ENCODE measurements at places on chromosomes 11 and 22.

- DNase-seq = no peak
Observed at GRCh38 chr11:61364012-61364675, 2.0 kb downstream of the TMEM138 start.

- DNase-seq = no peak
Observed at GRCh38 chr11:132872211-132872610, 660.1 kb downstream of the OPCML start.

- DNase-seq = no peak
Observed at GRCh38 chr11:1931341-1932104, 12.0 kb downstream of the TNNT3 start.

DNA sequence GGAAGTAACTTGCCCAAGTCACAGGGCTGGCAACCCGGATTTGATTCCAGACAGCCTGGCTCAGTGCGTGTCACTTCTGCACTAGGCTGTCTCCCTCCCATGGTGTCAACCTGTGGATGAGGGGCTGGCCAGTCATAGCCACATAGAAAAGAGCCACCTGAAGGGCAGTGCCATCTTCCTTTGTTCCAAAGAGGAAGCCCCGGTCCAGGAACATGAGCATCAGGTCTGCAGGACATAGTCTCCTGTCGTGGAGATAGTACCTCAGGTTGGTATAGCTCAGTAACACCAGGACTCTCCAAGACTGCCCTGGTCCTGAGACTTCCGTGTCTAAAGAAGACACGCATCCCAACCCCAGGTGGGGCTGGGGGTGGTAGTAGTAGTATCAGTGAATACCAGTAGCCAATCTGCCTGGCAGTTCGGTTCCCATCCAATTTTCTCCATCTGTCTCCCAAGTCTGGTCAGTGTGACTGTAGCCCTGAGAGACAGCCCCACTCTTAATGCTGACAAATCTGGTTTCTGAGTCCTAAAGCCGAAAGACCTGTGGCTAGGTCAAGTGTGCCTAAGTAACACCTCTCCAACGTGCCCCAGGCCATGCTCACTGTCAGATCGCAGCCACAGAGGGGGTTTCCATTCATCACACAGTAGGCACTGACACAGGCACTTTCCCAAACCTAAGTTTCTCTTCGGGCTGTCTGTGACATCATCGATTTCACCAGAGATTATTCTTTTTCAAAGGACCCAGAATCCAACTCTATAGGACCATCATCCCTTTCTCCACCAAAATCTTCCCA is 33.1 kb downstream of the C11orf58 start:
- DNase-seq = no peak

DNA sequence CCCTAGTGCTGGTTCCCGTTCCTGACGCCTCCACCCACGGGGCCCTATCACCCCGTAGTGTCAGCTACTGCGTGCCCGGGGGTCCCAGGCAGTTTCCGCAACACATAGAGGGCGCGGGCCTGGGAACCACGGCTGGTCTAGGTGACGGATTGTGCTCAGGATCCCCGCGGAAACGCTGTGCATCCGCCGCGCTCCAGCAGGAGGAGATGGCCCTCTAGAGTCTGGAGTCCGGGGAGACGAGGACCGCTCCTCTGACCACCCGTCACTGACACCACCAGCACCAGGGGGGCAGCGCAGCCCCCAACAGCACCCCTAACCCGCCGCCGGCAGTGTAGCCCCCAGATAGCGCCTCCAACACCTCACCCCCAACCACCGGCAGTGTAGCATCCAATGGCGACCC is 4.4 kb upstream of the RFPL3 start:
- no peak for DNase-seq

DNA sequence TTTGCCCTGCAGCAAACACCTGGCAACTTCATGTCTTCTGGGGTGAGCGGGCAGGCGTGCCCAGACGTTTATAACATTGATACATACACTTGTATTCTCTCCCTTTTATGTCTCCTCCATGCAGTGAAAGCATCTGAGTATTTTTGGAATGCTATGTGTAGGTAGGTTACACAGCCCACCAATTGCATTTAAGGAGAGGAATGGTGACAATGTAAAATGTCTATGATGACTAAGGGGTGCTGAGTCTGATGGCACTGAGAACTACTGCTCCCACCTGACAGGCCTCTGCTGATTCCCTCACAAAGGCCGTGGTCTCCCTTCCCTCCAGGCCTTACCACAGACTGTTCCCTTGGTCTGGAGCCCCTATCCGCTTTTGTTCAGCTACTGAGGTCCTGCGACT is 22.9 kb upstream of the RASL10A start:
- DNase-seq = no peak

GRCh38 chr22:49241174-49241851 is 586.4 kb downstream of the BRD1 start:
- no peak for DNase-seq

DNA sequence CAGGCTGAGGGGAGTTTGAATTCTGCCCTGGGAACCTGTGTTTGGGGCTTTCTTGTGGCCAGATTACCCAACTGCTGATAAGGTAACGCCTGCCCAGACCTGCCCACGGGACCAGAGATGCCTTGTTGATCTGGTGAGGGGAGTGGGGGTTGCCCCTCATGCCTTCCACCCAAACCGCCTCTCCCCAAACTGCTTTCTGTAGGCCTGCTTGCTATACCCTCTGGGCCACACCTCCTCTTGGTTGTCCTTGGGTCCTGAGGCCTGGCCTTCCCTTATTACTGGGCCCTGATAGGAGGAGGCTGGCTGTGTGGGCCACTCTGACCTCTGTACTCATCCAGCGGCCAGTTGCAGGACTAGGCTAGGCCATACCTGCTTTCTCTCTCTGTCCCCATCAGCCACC is 3.4 kb downstream of the P2RY2 start:
- no peak for DNase-seq

GRCh38 chr11:2328021-2328420 is 26.2 kb downstream of the TSPAN32 start:
- DNase-seq = no peak

DNA sequence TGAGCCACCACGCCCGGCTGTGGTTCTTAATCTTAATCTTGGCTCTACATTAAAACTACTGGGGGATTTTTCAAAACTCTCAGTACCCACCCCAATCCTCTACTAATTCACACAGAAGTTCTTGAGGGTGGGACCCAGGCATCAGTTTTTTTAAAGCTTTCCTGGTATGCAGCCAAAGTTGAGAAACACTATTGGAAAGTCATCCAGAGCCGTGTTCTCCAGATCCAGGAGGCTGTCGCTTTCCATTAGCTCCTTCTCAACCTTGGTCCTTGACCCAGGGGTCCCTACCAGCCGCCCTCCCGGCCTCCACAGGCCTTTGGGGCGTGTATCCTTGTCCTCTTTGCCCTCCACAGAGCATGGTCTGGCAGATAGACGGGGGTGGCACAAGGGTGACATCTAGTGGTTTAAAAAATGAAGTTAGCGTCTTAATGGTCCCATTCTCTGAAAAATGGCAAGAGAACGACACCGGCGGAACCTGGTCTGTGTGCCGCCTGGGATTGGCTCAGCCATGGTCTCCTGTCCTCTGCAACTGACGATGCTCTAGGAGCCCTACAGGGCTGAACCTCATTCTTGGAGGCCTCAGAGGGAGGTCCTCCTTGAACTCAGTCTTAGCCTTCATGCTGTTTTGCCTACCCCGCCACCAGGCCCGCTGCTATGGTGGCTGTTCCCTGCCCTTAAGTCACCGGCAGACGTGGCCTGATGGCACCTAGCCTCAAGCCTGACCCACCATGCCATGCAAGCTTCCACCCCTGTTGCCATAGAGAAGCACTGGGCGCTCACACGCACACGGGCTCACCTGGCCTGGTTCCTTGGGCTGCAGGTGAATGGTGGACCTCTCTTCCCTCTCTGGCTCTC is 152.0 kb upstream of the SYN3 start:
- no peak for DNase-seq

GRCh38 chr11:28106353-28107043 is 1.5 kb downstream of the KIF18A start:
- no peak for DNase-seq

GRCh38 chr22:27253108-27253902 is 548.3 kb downstream of the MN1 start:
- no peak for DNase-seq

GRCh38 chr22:42991010-42991651 is 23.8 kb downstream of the PACSIN2 start:
- no peak for DNase-seq

GRCh38 chr11:35511666-35512065 is 13.8 kb downstream of the PAMR1 start:
- no peak for DNase-seq

GRCh38 chr22:36097880-36098279 is 62.7 kb downstream of the APOL3 start:
- no peak for DNase-seq

- no peak for DNase-seq
Observed at GRCh38 chr11:43943931-43944751, 1.7 kb downstream of the C11orf96 start.

GRCh38 chr22:44398856-44399837 is 86.4 kb upstream of the SHISAL1 start:
- DNase-seq = no peak

GRCh38 chr22:25564979-25565677 is 653 bp downstream of the GRK3 start:
- DNase-seq = peak; percentile 1

DNA sequence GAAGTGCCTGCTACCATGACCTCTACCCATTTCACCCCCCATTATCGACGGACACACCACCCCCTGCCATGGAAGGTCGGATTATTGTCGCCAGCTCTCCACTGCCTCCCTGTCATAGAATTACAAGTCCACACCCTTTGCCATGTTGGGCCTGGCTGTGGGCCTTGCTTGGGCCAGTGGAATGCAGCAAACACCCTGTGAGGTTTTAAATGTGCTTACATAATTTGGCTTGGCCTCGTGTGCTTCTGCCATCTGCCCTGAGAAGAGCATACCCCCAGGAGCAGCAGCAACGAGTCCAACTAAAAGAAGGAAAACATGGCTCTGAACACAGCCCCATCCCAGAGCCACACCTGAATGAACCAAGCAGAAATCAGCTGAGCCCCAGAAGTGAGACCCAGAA is 94.1 kb upstream of the PRDM11 start:
- DNase-seq = no peak

GRCh38 chr22:46737105-46737975 is 712 bp downstream of the CERK start:
- no peak for DNase-seq

GRCh38 chr11:3835751-3836150 is 5.0 kb downstream of the RHOG start:
- no peak for DNase-seq

DNA sequence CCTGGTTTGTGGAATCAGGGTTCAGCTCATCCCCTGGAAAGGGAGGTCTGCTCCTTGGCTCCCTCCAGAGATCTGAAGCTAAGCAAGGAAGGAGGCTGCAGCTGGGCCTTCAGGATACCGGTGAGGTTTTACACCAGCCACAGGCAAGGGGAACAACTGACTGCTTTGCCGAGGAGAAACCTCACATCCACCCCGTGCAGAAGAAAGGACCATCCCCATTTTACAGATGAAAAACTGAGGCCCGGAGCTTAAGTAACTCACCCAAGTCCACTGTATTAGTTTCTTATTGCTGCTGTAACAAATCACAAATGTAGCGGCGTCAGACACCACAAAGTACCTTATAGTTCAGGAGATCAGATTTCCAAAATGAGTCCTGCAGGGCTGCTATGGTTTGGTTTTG is 173.7 kb downstream of the MN1 start:
- no peak for DNase-seq

- no peak for DNase-seq
Observed at GRCh38 chr11:129881570-129882170, 13.7 kb downstream of the NFRKB start.

DNA sequence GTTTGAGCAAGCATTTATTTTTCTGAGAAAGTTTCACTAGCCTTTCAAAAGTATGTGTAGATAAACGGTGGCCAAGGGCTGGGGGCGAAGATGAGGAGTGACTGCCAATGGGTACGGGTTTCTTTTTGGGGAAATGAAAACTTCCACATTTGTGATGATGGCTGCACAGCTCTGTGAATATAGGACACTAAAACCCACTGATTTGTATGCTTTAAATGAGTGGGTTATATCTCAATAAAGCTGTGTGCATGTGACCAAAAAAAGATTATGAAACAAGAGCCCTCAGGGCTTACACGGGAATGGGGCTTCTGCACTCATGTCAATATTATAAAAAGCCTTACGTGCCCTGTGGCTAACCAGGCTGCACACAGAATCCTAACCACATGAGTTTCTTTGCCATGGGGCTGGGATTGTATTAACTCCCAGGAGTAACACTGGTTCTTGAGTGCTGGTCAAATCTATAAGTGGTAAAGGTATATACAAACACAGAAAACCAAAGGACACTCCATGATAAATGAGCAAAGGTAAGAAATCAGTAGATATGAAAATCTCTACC is 31.3 kb downstream of the ABCC8 start:
- no peak for DNase-seq

DNA sequence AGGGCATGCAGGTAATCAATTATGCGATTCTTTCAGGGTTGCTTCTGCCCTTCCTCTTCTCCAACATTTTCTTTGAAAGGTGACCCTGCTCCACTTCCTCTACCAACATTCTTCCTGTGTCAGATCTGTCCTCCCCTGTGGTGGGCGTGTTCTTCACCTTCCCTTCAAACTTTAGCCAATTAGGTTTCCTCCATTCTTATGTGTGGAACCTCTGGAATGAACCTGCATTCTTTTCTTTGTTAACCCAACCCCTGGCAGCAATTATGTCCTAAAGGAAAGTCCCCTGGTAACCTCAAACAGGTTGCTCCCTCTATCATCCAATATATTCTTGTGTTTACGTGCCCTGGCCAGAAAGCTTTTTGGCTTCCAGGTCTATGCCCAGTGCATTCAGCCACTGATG is 22.4 kb downstream of the KIRREL3 start:
- DNase-seq = no peak

DNA sequence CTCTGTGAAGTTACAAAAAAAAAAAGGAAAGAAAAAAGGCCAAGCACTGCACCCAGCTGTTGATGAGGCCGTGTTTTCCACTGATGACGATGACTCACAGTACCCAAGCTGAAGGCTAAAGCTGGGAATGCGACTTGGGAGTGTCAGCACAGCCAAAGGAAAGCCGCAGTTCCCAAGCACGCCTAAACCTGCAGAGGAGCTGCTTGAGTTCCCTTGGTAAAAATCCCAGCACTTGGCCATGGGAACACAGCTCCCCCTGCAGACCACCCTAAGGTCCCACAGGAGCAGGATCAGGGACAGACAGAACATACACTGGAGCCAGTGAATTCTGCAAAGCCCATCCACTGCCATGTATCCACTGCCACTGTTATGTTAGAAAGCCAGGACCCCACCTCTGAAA is 39.9 kb downstream of the SERGEF start:
- DNase-seq = no peak

- no peak for DNase-seq
Observed at GRCh38 chr22:47371263-47372090, 609.0 kb downstream of the TBC1D22A start.

- no peak for DNase-seq
Observed at GRCh38 chr11:79366218-79366617, 74.6 kb downstream of the TENM4 start.

- no peak for DNase-seq
Observed at GRCh38 chr11:68775951-68776388, 24.6 kb upstream of the TESMIN start.

- peak; percentile 41 for DNase-seq
Observed at GRCh38 chr11:118051611-118052461, 25.0 kb upstream of the TMPRSS4 start.
